ENCODE measurements at places on chromosomes 3 and 15.

DNA sequence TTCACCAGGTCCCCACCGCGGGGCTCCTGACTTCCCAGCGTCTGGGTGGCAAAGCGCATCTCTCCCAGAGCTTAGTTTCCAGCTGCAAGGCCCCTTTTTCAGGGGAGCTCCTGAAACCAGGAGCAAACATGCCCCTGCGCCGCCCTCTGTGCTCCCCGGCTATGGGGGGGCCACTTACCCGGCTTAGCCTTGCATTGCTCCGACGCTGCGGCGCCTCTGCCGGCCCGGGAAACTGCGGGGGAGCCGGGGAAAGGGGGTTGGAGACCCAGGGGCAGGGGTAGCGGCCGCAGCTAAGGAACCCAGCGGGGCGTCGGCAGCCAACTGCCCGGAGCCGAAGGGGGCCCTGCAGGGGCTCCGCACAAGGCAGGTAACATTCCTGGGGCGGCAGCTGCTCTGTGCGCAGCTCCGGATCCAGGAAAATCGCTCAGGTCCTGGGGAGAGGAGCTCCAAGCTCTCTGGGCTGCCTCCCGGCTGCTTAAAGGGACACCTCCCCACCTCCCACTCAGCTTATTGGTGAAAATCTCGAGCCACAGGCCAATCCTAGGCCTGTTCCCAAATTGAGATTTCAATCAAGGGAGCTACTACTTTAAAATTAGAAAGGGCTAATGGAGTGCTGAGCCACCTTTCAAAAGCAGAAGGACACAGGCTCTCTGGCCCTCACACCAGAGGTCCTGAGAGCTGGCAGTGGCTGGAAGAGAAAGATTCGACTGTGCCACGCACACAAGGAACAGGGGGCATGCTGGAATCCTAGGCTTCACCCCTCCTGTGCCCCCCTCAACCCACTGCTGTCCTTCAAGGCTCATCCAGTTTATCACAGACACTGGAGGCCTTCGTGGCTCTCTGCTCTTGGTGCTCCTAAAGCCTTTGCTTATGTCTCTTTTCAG, 42.7 kb upstream of the PRICKLE2 start:
- DNase-seq = no peak

GRCh38 chr3:100402891-100403290, 1.6 kb downstream of the LNP1 start:
- DNase-seq = no peak

- no peak for DNase-seq
Measured at GRCh38 chr3:48057521-48057920, 41.3 kb upstream of the MAP4 start.

- DNase-seq = no peak
Measured at GRCh38 chr15:49187549-49188245, 17.6 kb downstream of the GALK2 start.

DNA sequence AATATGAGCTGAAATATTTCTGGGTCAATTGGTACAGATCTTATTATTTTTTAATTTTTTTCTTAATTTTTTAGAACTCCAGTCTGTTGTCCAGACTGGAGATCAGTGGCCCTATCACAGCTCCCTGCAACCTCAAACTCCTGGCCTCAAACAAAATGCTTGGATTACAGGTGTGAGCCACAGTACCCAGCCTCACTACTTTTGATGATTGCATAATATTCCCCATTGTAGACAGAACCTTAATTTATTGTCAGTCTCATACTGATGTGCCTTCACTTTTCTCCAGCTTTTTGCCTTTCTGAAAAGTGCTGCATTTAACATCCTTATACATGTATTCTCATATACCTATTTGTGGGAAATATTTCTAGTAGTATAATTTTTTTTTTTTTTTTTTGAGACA, 144.9 kb downstream of the LIPC start:
- no peak for DNase-seq

DNA sequence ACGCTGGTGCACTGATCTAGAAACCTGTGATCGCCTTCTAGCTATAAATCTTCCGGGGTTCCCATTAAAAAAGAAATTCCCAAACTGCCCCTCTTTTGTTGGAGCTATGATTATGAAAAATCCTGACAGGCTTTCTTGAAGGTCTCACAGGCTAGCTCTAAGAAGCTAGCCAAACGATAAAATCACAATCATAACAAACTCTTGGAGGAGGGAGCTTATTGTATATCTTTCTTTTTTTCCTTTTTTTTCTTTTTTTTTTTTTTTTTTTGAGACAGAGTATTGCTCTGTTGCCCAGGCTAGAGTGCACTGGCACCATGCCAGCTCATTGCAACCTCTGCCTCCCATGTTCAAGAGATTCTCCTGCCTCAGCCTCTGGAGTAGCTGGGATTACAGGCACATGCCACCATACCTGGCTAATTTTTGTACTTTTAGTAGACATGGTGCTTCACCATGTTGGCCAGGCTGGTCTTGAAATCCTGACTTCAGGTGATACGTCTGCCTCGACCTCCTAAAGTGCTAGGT, 72.0 kb downstream of the MYO1E start:
- DNase-seq = no peak

DNA sequence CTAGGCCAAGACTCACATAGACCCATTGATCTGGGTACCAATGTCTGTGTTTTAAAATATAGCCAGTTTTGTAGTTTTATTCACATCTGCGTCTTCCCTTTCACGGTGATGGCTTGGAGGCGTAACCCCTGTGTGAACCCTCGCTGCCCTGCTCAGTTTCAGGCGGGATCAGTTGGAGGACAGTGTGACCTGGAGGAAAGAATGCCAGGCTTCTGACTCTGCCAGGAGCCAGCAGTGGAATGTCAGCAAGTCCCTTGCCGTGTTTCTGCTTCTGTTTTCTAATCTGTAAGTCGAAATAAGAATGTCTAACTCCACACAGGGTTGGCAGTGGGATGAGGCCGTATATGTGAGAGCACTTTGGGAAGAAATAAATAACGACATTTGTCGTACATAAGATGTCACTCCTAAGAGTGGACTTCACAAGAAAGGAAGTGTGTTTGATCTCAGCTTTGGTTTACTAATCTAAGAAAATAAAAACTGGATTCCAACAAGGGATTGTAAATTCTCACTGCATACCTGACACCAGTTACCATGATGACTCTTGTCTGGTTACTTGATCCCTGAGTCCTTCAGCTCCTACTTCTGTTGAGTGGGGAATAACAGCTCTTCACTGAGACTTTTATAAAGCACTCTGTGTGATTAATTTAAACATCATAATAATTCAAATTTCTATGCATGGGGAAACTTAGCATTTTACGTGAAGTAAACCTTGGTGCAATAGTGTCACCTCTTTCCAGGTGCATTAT, 6.3 kb upstream of the CA12 start:
- no peak for DNase-seq

DNA sequence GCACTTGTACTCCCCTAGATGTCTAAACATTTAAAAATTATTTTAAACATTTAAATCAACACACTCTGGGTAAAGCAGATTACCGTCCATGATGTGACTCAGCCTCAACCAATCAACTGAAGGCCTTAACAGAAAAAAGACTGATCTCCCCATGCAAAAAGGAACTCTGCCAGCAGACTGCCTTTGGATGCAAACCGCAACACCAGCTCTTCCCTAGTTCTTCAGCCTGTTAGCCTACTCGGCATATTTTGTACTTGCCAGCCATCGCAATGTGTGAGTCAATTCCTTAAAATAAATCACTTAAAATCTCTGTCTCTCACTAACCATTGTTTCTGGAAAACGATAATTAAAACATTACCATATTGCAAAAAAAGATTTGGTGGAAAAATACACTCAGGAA, 375.9 kb downstream of the RSL24D1 start:
- DNase-seq = no peak

GRCh38 chr3:76040946-76041345, 255.6 kb upstream of the ZNF717 start:
- DNase-seq = no peak

All from NCI-H1436 treated with DMSO at 0.1 percent for 48 hours (cell line).